ENCODE measurements at places on chromosomes 7 and 10.

DNA sequence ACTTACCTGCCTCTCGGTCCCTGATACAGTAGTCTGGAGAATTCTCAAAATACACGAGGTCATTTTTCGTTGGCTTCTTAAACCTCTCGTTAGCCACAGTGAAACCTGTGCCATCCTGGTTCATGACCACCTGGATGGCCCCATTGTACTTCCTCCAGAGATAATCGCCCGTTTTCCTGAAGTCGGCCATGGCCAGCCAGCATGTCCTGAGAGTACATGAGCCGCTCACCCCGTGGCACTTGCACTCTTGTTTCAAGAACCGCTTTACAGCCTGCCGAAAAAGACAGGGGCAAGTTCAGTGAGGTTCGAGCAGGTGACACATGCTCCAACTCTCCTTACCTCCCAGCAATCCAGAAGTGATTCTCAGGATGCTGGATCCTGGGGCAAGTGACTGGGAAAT, 25.3 kb downstream of the WNT2 start:
- DNase-seq, result no peak

DNA sequence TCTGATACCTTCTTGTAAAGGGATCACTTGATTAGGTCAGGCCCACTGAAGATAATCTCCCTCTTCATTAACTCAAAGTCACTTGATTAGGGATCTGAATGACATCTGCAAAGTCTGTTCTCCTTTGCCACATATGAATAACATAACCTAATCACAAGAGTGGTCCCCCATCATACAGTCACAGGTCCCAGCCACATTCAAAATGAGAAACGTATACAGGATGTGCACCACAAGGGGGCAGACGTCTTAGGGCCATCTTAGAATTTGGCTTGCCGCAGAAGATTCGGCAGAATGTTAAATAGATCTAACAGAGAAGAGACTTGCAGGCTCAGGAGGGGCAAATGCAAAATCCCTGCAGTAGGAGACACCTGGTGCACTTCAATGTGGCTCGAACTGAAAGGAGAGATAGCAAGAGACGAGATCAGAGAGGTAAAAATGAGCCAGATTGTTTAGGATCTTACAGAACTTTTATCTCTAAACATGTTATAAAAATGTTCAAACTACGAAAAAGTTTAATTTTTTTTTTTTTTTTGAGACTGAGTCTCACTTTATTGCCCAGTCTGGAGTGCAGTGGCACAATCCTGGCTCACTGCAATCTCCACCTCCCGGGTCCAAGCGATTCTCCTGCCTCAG, 10.4 kb upstream of the SMC3 start:
- no peak for DNase-seq

DNA sequence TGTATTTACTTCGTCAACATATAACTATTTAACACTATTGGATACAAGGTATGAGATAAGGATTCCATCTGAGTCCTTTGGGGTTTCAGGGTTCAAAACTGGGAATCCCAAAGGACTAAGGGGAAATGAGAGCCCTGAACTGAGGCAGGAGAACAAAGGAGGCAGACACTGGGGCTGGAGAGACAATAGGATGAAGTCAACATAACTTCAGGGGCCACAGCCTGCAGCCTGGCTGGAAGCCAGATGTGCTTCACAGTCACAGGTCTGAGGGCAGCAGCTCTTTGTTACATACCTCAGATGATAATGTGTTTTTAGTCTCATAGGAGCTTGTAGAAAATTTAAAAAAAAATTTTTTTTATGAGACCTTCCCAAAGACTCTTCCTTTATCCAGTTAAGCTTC, 73.3 kb downstream of the NRF1 start:
- peak; percentile 43 for DNase-seq

DNA sequence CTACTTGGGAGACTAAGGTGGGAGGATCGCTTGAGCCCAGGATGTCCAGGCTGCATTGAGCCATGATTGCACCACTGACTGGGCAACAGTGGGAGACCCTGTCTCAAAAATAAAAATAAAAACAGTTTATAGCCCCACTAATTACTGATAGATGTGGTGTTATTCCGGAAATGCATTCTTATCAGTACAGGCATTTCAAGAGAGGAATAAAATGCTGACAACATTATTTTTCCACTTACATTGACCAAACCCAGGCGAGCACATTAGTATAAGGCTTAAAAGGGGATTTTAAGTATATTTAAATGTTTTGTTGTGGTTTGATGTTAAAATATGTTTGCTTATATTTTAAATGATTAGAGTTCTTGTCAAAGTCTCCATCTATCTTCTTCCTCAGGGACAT, 359.5 kb downstream of the PLXDC2 start:
- DNase-seq, result no peak

DNA sequence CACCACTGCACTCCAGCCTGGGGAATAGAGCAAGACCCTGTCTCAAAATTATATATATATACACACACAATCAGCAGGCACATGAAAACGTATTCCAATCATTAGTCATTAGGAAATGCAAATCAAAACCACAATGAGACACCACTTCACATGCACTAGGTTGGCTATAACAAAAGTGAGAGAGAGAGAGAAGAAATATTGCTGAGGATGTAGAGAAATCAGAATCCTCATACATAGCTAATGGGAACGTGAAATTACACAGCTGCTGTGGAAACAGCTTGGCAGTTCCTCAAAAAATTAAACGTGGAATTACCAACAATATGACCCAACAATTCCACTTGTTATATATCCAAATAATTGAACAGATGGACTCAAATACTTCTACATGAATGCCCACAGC, 43.3 kb upstream of the CNNM1 start:
- peak; percentile 5 for DNase-seq

- DNase-seq, result no peak
These were observed 4.1 kb upstream of the PROSER2 start for GRCh38 chr10:11819027-11819426.

DNA sequence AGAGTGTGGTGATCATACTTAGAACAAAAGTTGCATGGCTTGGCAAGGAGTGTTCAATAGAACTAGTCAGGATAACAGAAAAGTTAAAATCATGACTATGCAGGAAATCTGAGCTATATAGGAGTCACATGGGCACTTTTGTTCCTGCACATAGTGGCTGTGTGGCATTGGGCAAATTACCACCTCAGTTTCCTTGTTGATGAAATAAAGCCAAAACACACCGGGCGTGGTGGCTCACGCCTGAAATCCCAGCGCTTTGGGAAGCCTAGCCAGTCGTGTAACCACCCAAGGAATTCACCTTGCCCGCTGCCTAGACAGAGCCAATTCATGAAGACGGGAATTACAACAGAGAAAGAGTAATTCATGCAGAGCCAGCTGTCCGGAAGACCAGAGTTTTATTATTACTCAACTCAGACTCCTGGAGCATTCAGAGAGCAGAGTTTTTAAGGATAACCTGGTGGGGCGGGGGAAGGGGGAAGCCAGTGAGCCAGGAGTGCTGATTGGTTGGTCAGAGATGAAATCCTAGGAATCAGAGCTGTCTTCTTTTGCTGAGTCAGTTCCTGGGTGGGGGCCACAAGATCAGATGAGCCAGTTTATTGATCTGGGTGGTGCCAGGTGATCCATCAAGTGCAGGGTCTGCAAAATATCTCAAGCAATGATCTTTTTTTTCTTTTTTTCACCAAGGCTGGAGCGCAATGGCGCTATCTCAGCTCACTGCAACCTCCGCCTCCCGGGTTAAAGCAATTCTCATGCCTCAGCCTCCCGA, 6.4 kb upstream of the MKRN1 start:
- DNase-seq, result no peak

DNA sequence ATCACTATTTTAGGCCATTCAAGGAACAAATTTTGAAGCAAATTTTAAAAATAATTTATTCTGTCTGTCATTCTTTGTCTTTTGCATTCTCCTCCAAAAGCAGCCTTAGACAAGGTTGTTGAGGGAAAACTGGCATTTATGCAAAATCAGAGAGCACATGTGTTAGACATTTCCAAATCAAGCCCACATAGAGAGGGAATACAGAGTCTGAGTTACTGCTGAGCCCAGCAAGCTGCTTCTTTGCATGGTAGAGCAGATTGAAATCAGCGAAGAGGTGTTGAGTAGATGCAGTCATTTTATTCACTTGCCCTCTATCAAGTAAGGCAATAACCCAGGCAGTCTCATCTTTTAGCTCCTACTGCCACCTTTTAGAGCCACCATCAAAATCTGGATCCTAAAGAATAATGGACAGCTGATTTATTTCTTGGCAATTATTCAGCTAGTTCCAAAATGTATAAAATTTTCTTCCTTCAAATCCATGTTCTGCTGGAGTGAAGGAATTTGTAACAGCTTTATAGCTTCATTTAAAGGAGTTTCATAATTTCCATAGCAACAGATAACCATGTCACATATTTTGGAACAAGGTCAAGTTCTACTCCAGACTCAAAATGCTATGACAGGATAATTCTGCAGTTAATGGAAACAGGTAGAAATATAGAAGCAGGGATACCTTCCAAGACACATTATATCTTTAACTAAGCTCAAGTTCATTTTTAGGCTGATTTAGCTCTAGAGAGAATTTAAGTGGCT, 7.3 kb upstream of the PCDH15 start:
- no peak for DNase-seq

DNA sequence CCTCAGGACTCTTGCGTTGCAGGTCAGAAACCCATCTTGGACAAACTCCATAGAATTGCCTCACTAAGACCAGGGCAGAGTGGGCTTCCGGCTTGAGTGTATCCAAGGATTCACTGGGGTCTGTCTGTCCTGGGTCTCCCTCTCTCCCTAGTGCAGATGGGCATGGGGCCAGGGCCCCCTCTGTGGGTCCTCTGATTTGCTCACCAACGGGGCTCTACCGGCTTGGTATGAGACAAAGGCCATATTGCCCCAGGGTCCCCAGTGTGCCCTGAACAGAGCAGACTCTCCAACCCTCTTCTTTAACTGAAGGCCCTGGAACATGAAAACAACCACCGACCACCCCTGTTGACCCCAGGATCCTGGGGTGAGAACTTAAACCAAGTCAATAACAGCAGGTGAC, 68.2 kb upstream of the CHST15 start:
- DNase-seq, result no peak

GRCh38 chr7:20647908-20648776, 32.7 kb downstream of the ABCB5 start:
- no peak for DNase-seq

DNA sequence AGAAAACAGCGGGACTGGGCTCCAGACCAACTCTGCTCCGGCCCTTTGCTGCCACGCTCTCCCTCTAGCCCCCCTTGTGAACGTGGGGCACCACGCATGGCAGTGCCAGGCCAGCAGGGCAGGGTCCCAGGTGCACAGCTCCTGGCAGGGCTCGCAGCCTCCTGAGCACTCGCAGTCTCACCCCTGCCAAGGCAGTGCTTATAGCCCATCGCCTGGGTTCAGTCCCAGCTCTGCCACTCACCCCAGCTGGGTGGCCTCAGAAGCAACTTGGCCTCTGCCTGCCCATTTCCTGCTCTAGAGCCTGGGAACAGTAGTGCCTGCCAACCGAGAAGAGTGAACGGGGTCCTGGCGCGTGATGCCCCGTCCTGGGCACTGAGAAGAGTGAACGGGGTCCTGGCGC, 36.3 kb downstream of the CFAP46 start:
- no peak for DNase-seq

- DNase-seq, result peak; percentile 36
These were observed 1.6 kb downstream of the PDGFA start for GRCh38 chr7:517774-518629.

DNA sequence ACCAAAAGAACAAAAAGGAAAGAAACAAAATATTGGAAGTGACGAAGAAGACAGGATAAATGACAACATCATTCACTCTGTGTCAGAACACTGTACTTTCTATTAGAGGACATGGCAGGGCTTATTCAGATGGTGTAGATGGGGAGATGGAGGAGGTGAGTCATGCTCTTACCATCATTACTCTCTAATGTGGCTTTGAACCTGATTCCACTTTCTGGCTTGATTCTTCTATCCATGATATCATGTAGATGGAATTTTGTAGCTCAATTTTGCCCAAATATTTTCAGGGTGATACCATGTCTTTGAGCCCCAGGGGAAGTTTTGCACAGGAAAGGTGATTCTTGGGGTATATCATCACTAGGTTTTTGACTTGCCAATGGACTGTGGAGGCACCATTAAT, 91.7 kb downstream of the CFAP58 start:
- no peak for DNase-seq

DNA sequence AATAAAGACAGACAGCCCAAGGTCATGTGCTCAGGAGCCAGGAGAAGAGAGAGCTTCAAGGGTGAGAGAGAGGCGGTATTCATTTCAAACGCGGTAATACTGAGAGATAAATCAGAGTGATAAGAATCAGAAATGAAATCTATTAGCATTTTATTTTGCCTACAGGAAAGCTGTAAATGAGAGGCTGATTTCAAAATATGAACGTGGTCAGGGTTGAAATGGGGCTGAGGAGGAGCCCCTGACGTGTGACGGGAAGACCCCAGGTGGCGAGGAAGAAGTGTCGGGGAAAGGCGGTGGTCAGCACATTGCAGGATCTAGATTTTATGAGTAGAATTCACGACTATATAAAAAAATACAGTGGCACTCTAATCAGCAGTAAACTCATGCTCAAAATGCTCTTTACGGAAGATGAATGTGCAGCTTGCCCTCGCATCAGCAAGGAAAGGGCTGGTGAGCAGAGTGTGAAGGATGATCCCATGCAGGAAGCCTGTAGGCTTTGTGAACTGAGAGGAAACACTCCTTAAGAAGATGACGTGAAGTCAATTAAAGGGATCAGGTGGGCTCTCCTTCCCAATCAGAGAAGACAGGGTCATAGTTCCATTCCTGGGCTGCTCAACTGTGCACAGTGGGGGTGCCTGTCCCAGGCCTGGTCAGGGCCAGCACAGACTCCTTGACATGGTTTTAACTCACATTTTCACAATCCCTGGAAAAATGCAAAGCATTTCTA, 360.2 kb downstream of the PTPRN2 start:
- no peak for DNase-seq

- no peak for DNase-seq
These were observed 81.7 kb downstream of the NRP1 start for GRCh38 chr10:33252794-33253203.
